Cerebellum (tissue), 4 donors: ENCODE measurements at places on chromosomes 2 and 18.

GRCh38 chr2:227207573-227207972, 43.1 kb downstream of the COL4A3 start:
- DNase-seq = no peak

GRCh38 chr2:31129375-31130171, 8.7 kb downstream of the GALNT14 start:
- DNase-seq = no peak

GRCh38 chr2:234313558-234313957, 183.3 kb downstream of the ARL4C start:
- no peak for DNase-seq

DNA sequence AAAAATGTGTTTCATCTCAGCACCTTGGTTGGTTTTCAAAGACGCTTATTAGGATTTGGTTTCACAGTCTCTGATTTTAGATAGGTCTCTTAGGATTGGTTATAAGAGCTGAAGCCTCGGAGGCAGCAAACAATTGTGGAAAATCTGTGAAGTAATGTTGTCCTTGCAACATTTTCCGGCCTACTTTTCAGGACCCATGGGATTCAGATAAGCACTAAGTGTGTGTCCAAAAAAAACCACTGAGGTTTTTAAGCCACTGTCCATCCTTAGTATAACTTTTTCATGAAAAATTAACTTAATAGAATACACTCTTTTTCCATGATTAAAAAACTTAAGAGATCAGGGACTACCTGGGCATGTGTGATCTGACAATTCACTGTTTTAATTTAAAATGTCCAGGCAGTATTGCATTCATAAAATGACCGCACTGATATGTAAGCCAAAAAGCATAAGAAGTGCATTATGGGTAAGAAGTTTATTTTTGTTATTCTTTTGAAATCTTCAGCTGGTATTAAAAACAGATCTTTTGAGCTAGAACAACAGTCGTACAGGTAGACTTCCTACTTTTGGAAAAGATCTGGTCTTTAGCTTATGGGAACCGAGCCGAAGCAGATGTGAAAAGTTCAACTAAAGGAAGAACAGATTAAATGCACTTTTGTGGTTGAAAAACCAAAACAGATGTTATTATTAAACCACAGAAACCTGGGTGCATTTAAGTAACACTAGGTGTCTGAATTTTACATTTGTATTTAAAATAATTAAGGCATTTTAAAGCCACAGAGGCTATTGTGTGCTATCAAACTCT, 479.4 kb upstream of the ZEB2 start:
- DNase-seq = no peak

DNA sequence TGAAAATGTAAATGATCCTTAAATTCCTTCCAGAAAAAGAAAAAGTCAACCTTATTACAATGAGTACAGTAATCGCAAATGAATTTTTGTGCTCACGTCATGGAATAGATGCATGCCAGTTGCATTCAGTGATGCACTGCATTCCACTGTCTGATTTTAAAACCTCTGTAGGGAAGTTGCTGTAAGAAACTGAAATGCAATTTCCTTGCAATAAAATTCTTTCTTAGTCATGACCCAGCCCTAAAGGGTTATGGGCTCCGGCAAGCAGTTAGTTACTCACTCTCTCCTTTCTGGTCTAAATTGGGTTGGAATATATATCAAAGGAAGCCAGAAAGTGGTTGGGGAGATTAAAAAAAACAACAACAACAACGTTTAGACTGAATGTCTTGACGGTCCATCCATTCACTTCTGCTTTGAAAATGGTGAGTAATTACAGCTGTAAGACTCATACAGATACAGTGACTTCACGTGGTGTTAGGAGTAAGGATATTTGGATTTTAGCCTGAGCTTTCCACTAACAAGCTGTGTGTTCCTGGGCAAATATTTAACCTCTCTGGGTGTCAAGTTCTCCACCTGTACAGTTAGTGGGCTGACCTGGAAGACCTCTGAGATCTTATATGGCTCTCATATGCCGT, 8.6 kb upstream of the RND3 start:
- no peak for DNase-seq
